ENCODE measurements at places on chromosomes 2 and 18.

DNA sequence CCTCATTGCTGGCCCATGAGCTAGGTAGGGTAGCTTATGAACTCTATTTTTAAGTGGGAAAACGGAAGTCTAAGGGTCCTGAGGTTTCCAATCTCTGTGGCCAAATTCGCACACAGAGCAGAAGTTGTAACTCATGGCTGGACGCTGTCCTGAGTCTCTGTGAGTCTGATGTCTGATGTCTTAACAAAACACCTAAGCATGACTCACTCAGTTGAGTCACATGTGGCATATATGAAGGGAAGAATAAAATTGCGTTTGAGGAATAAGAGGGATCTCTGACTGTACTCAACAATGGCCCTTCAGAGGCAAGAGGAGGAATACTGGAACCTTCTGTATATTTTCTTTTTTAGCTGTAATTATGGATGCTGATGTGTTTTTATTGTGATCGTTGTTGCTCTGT lies 569.7 kb downstream of the RIT2 start:
- no peak for DNase-seq

GRCh38 chr2:190468814-190469569 lies 60.8 kb downstream of the MFSD6 start:
- no peak for DNase-seq

DNA sequence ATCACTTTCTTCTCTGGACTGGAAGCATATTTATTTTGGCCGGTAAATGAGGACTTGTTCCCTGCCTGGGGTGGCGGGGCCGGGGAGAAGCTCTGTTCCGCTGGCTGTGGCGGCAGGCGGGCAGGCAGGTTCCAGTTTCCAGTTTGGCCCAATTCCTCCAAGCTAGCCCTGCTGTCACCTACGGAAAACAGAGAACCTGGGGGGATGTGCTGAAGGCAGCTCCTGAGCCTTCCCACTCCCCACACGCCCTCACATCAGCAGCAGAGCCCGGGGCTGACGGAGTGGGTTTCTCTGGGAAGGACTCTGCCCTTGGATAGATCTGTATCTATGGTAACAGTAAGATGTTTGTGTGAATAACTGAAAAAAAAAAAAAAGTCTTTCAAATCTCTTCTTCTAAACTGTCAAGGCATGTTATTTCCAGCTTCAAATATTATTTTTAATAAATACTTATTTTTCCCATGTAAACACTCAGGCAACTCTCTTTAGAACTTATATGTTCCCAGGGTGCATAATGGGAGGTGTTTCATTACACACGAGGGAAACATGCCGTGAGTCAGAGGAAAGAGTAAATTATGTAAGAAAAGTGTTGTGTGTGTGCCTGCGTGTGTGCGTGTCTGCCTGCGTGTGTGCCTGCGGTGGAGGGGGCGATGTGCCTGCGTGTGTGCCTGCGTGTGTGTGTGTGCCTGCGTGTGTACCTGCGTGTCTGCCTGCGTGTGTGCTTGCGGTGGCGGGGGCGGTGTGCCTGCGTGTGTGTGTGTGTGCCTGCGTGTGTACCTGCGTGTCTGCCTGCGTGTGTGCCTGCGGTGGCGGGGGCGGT lies 116.1 kb upstream of the ZNF516 start:
- DNase-seq, result no peak

- no peak for DNase-seq
Observed at GRCh38 chr2:78811955-78812610, 213.4 kb upstream of the REG3G start.

DNA sequence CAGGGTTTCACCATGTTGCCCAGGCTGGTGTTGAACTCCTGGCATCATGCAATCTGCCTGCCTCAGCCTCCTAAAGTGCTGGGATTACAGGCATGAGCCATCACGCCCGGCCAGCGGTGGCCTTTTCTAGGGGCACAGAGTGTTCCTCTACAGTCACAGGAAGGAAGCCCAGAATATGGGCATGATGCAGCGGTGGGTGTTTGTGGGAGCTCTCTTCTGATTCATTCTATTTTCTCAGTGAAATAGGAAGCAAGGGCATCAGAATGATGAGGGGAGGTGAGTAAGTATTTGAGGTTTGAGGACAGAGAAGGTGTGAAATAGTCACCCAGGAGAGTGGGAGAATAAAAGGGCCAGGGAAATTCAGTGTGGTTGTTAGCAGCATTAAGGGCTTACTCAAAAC lies 70.3 kb upstream of the PSME4 start:
- DNase-seq, result peak; percentile 15

- DNase-seq, result no peak
Observed at GRCh38 chr2:88751768-88752167, 60.3 kb downstream of the RPIA start.

DNA sequence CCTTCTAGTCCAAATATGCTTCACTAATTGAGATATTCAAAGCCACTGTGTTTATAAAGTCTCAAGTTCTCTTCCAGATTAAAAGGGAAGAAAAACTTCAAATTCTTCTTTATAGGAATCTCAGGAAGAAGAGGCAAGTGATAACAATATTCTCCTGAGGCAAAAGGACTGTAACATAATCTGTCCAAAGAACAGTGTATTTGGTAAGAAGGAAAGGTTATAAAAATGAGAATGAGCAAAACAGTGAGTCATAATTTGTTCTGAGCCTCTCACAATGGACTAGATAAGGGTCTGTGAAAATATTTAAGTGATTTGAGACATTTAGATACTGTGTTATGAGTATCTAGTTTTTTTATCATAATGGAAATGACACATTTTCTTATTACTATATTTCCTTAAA lies 44.3 kb downstream of the SNRPD1 start:
- no peak for DNase-seq

DNA sequence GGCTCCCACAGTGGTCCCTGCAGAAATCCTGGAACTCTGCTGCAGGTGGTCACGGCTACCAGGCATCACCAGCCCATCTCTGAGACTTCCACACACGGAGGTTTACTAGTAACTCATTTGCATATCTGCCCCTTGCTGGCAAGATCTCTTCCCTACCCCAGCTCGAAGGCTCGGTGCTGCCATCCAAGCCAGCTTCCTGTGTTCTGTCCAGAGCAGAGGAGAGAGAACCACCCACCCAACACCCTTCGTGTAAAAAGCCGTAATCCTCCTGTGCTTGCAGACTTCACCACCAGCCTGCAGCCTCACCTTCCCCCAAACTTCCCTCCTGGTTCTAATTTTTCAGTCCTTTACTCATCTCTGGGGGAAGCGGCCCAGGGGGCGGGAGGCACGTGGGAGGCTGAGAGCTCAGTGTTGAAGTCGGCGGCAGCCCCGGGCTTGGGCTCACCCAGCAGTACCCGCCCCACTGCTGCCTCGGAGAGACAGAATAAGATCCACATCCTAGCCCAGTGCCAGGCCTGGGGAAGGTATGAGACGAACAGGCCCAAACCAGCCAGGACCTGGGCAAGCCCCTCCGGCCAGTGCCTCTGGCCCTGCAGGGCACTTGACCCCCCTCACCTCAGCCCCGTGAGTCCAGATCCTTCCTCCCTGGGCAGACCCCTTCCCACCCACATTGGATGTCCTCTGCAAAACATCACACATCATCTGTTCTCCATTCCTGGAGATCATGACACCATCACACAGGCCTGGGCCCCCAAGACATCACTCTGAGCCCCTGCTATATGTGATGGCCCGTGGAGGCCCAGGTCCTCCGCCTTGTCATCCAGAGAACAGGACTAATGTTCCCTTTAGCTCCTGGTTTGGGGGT lies 145.8 kb upstream of the ID2 start:
- no peak for DNase-seq
